ENCODE measurements at places on chromosomes 12 and 14.

DNA sequence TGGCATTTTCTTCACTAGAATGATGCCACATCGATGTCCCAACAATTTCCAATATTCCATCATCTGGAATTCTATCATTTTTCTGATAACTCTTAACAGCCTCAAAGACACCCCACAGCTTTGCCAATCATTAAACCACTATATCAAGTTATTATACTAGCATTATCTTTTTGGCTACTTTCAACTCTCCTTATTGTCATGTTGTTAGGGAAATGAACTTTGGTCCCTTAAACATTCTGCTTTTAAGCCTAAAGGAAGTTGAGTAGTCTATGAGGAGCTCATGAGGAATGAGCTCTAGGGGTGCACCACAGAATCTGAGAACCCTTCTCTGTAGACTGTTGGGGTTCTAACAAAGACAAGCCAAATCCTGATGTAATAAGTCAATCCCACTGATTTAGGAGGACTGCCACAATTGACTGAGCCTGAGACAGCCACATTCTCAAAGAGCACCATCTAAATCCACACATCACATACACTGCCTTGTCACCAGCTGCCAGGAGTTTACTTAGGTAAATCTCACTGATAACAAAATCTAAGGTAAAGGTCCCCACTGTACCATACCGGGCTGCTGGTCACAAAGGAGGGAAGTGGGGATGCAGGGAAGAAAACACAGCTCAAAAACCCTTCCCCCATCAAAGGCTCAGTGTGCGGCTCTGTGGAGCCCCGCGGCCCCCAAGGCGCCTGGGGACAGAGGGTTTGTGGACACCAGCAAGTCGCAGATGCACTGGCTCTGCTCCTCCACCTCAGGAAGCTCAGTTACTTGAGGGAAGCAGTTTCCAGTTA is 58.2 kb downstream of the SETD3 start:
- no peak for DNase-seq

DNA sequence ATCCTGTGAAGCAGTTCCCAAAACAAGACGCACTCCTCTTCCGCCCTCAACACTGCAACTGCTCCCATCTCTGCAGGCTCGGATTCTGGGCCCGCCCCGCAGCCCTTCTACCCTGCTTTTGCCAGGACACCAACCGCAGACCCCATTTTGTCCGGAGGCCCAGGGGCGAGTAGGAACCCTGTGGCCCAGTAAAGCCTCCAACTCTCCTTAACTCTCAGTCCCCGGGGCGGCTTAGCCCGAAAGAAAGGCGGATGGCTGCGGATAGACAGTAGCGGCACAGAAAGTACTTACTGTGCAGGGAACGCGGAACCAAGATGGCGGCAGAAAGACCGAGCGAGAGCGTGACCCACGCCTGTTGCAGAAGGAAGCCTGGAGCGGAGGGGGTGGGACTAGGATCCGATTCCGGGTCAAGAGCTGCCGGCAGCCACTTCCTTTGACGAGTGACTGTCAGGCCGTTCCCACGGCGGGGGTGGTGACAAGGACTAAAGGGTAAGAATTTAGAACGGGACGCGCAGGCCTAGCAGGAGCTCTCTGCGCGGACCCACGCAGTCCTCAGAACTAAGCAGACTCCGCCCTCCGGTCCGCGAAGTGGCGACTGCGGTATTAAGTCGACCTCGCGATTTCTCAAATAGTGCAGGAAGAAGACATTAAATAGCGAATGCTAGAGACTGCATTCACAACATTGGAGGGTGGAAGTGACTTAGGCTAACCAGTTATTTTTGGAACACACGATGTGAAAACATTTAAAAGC is at the start of gene NACA:
Gene NACA (minus strand): TSS at position 328 of the 751 bp plus-strand sequence. CDS start 778 bp downstream, outside the sequence.
- DNase-seq, result peak; percentile 94

DNA sequence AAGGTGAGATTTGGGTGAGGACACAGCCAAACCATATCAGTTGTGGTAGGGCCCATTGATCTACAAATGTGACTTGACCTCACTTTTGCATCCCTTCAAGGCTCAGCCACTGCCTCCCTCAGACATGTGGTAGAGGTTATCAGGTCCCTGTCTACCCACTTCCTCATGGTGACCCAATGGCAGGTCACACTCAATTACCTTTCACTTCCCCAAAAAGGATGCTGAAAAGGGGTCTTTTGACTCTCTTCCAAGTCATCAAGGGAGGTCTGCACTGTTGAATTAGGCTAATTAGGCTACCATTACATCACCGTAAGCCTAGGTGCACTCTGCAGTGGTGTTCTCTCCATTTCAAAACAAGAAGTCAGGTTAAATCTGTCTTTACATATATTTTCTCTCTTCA is 22.6 kb upstream of the DRAM1 start:
- DNase-seq, result no peak

- DNase-seq, result no peak
These were observed 333.7 kb downstream of the DAD1 start for GRCh38 chr14:22255017-22255950.

DNA sequence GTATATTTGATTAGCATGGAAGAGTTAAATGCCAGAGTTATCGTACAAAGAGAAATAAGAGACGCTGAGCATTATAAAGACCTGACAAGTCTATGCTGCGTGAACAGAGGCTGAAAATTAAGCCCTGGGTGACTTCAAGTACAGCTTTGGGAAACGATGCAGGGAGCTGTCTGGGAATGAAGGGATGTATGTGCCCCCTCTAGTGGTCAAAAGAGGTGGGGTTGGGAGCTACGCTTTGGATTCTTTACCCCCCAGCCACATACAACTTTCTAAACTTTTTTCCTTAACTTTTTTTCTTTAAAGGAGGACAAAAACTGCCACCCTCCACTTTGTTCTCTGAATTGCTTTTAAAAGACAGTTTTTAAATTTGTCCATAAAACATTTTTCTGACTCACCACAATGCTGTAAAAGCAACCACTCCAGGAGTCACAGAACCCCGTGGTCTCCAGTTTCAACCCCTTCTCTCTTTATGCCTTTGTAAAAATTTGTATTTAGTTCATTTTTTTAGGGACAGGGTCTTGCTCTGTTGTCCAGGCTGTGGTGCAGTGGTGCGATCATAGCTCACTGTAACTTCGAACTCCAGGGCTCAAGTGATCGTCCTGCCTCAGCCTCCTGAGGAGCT is 59.4 kb downstream of the ZNF664 start:
- DNase-seq, result no peak

- no peak for DNase-seq
These were observed 160.9 kb upstream of the EEA1 start for GRCh38 chr12:93089805-93090569.

- DNase-seq, result no peak
These were observed 685 bp downstream of the VAMP1 start for GRCh38 chr12:6469609-6470374.

GRCh38 chr12:7751394-7751793 is 4.2 kb upstream of the CLEC4C start:
- DNase-seq, result no peak

- DNase-seq, result peak; percentile 57
These were observed 32.0 kb upstream of the RIMBP2 start for GRCh38 chr12:130747867-130748740.

GRCh38 chr14:22594156-22594716 is 3.9 kb upstream of the ABHD4 start:
- DNase-seq, result no peak

Data from stimulated activated CD8-positive, alpha-beta memory T cell treated with anti-CD3 and anti-CD28 coated beads, Interleukin-7, amount 100 ng/mL, for 1 hour (primary cell).